GM12865 (cell line): ENCODE measurements at places on chromosomes 16 and 17.
A peak's percentile ranks its signal among the peaks of the same experiment; 100 is the strongest.

DNA sequence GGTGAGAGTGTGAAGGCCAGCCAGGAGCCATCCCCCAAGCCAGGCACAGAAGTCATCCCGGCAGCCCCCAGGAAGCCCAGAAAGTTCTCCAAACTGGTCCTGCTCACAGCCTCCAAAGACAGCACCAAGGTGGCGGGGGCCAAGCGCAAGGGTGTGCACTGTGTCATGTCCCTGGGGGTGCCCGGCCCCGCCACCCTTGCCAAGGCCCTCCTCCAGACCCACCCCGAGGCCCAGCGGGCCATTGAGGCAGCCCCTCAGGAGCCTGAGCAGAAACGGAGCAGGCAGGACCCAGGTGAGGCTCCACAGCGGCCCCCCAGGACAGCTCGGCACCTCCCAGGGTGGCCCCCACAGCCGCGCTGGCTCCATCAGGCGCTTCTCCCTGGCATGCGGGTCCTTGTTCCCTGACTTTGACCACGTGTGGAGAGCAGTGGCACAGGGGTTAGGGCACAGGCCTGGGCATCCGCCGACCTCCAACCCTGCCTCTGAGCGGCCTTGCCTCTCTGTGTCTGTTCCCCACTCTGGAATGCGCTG is 13.5 kb downstream of the FLYWCH2 start:
- no peak for DNase-seq

DNA sequence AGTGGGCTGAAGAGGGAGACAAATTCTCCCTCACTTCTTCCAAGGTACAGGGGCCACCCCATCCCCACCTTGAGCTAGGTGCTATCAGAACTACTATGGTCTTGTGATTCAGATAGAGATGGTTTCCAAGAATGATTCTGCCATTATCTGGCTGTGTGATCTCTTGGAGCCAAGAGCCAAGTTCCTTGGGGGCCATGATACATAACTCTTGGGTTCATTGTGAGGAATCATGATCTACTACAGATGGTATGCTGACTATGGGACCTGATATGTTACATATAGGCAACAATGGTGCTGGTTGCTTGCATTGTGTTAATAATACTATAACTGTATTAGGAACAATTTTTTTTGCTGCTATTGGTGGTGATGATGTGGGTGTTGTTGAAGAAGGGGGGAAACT is 45.7 kb downstream of the DYNLRB2 start:
- no peak for DNase-seq

- DNase-seq, result peak; percentile 98
Observed at GRCh38 chr16:30185683-30186421, 2.5 kb downstream of the CORO1A start.

GRCh38 chr17:58756246-58757161 is 850 bp downstream of the PPM1E start:
- no peak for DNase-seq

DNA sequence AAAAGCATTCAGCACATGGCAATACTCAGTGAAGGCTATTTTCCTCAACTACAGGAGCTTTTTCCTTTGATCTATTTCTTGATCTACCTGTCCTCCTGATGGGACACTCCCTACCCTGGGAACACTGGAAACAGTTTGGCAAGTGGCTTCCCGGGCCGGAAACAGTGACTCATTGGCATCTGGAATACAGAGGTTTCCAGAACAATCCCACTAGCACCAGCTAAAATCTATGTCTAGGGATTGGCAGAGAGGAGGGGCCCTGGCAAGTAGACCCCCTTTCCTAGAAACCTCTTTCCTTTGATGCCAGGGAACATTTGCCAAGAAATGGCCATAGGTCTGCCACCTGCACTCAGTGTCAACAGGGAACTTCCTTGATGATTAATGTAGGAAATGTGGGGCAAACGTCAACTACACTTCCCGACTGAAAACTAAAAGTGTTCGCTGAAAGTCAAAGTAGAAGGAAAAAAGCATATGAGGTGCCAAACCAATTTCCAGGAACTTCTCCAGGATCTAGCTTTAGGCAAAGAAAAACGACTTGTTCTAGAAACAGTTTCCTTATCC is 30.4 kb upstream of the FBXW10B start:
- DNase-seq, result no peak
